Neural cell (in vitro differentiated cells): ENCODE measurements at places on chromosomes 2 and 18. TPM values are rescaled to one million over a fixed set of nuclear protein-coding genes. Genes with fewer than 3 reads are reported as not detected.

ZNF892 gene
- polyA plus RNA-seq, result 8.0 and 9.3 TPM in 2 replicates

BUB1 gene
- 2.1 and 2.4 TPM in 2 replicates for polyA plus RNA-seq

FECH gene
- 12.5 and 17.1 TPM in 2 replicates for polyA plus RNA-seq

RAD51AP2 gene
- 0.54 and 0.62 TPM in 2 replicates for polyA plus RNA-seq

AMER3 gene
- 19.2 and 22.7 TPM in 2 replicates for polyA plus RNA-seq

EVX2 gene
- not detected in 2 replicates for polyA plus RNA-seq

LIMS4 gene
- polyA plus RNA-seq, result 0.46 TPM in 1 of 2 replicates, not detected in the other

STEAP3 gene
- 0.08 TPM in 1 of 2 replicates, not detected in the other for polyA plus RNA-seq

LCT gene
- polyA plus RNA-seq, result not detected in 2 replicates

CPLX4 gene
- not detected in 2 replicates for polyA plus RNA-seq

HMSD gene
- polyA plus RNA-seq, result not detected in 2 replicates

KCNG2 gene
- polyA plus RNA-seq, result not detected in 2 replicates

MEIS1 gene
- 40.5 and 46.5 TPM in 2 replicates for polyA plus RNA-seq

DSG4 gene
- not detected in 2 replicates for polyA plus RNA-seq

RFTN2 gene
- polyA plus RNA-seq, result 0.06 TPM in 2 replicates

FSIP2 gene
- polyA plus RNA-seq, result 11.0 and 12.2 TPM in 2 replicates

SAG gene
- polyA plus RNA-seq, result 1.1 TPM in 1 of 2 replicates, not detected in the other

CMPK2 gene
- polyA plus RNA-seq, result 6.5 and 6.7 TPM in 2 replicates

GAL3ST2 gene
- not detected in 2 replicates for polyA plus RNA-seq

HOXD3 gene
- not detected in 2 replicates for polyA plus RNA-seq

IL36G gene
- not detected in 2 replicates for polyA plus RNA-seq

TXNDC2 gene
- polyA plus RNA-seq, result 0.41 TPM in 1 of 2 replicates, not detected in the other

DLGAP1 gene
- polyA plus RNA-seq, result 4.0 and 4.5 TPM in 2 replicates

EDAR gene
- polyA plus RNA-seq, result not detected in 2 replicates

MAP3K19 gene
- polyA plus RNA-seq, result not detected in 2 replicates

PUM2 gene
- polyA plus RNA-seq, result 36.1 and 37.0 TPM in 2 replicates

ELOA2 gene
- polyA plus RNA-seq, result not detected in 2 replicates

CHN1 gene
- 133 and 134 TPM in 2 replicates for polyA plus RNA-seq

AKAIN1 gene
- polyA plus RNA-seq, result not detected in 2 replicates

SERPINB3 gene
- not detected in 2 replicates for polyA plus RNA-seq

IL18RAP gene
- polyA plus RNA-seq, result not detected in 2 replicates

RBKS gene
- 4.0 and 5.4 TPM in 2 replicates for polyA plus RNA-seq

CNGA3 gene
- 0.64 and 1.1 TPM in 2 replicates for polyA plus RNA-seq

KCNG3 gene
- 0.74 and 1.1 TPM in 2 replicates for polyA plus RNA-seq

WDSUB1 gene
- polyA plus RNA-seq, result 10.8 and 11.1 TPM in 2 replicates
